Activated naive CD8-positive, alpha-beta T cell treated with anti-CD3 and anti-CD28 coated beads for 36 hours (primary cell): ENCODE measurements at places on chromosomes 1 and 21. TPM values are rescaled to one million over a fixed set of nuclear protein-coding genes. Genes with fewer than 3 reads are reported as not detected.

The NIBAN1 gene
- total RNA-seq = 8.1 TPM

DNA sequence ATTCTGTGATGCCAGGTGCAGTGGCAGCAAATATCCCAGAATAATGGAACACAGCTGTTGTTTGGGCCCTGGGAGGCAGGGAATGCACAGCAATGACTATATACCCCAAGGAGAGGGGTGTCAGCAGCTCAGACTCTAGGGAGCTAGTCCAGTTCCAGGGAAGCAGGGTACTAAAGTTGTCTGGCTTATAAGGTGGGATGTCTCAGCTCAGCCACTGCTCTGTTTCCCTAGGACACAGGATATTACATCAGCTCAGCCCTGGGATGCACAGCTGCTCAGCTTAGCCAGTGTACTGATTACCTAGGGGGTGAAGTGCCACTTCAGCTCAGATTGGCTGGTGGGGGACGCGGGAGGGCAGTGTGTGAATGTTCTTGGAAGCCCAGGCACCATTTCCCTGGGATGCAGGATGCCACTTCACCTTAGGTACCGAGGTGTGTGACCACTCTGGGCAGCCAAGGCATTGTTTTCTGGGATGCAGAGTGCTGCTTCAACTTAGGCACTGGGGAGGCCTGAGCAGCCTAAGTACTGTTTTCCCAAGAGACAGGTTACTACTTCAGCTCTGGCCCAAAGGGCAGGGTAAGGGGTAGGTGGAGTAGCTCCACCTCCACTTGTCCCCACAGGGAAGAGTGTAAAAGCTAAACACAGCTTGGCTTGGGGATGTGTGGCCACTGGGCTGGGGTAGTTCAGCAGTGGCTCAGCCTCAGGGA, 59.4 kb downstream of the DIPK1A start:
- H3K4me1 ChIP-seq = peaks cover 24% of the 10 kb centered on the region
- H3K27ac ChIP-seq = no peak overlapping the region
- DNase-seq = no peak

- H3K27ac ChIP-seq = no peak overlapping the region
- DNase-seq = no peak
- H3K27me3 ChIP-seq = no peaks in the 10 kb centered on the region
- H3K36me3 ChIP-seq = no peaks in the 10 kb centered on the region
These were observed 872 bp upstream of the PINK1 start for GRCh38 chr1:20632386-20632785.

DNA sequence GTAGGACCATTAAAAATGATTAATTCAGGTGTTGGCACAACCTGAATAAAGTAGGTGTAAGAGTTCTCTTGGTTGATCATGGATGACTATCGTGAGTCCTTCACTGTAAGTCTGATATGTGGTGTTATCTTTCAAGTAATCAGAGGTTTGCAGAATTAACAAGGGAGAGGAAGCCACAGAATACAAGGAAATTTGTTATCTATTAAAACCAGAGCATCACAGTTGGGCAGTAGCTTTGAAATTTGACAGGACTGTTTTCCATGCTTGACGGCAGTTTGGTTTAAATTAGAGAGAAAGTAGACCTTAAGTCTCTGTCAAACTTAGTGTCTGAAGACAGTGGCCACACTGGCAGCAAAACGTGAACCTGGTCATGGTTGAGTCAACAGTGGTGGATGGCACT, 139.5 kb upstream of the KCNK2 start:
- H3K4me3 ChIP-seq = no peak overlapping the region
- peaks cover 3% of the 10 kb centered on the region for H3K4me1 ChIP-seq
- no peaks in the 10 kb centered on the region for H3K36me3 ChIP-seq

- no peak overlapping the region for H3K4me3 ChIP-seq
- no peaks in the 10 kb centered on the region for H3K36me3 ChIP-seq
- no peak for DNase-seq
- peaks cover 15% of the 10 kb centered on the region for H3K27me3 ChIP-seq
- no peak overlapping the region for H3K27ac ChIP-seq
- no peaks in the 10 kb centered on the region for H3K4me1 ChIP-seq
These were observed 75.1 kb upstream of the NRIP1 start for GRCh38 chr21:15139898-15140297.

The AMPD1 gene
- total RNA-seq = not detected

DNA sequence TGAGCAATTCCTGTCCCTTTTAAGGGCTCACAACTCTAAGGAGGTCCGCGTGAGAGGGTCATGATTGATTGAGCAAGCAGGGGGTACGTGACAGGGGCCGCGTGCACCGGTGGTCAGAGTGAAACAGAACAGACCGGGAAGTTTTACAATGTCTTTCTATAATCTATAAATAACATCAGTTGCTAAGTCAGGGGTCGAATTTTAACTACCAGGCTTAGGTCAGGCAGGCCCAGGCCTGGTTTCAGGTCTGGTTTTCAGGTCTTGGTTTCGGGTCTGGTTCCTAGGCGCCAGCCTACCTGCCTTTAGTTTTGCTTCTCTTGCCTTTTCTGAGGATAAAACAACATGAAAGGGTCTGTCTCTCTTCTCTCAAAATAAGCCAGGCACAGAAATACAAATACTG, 476.0 kb upstream of the CAMK1G start:
- no peak for DNase-seq
- peaks cover 7% of the 10 kb centered on the region for H3K27me3 ChIP-seq
- no peak overlapping the region for H3K27ac ChIP-seq

- no peaks in the 10 kb centered on the region for H3K27me3 ChIP-seq
- no peaks in the 10 kb centered on the region for H3K4me1 ChIP-seq
- H3K27ac ChIP-seq = no peak overlapping the region
- no peak overlapping the region for H3K4me3 ChIP-seq
- DNase-seq = no peak
- H3K36me3 ChIP-seq = no peaks in the 10 kb centered on the region
These were observed 282.1 kb downstream of the RPS6KC1 start for GRCh38 chr1:213333121-213333520.

- H3K4me3 ChIP-seq = no peak overlapping the region
- no peak for DNase-seq
- H3K27me3 ChIP-seq = no peaks in the 10 kb centered on the region
- H3K4me1 ChIP-seq = peaks cover under 1% of the 10 kb centered on the region
- peaks cover 24% of the 10 kb centered on the region for H3K36me3 ChIP-seq
- H3K27ac ChIP-seq = no peak overlapping the region
These were observed 47.2 kb downstream of the TRIT1 start for GRCh38 chr1:39835935-39836594.

GRCh38 chr21:29786496-29787360, 153.1 kb downstream of the GRIK1 start:
- H3K27ac ChIP-seq = no peak overlapping the region
- H3K4me1 ChIP-seq = no peaks in the 10 kb centered on the region
- no peaks in the 10 kb centered on the region for H3K36me3 ChIP-seq
- H3K4me3 ChIP-seq = no peak overlapping the region
- peaks cover 18% of the 10 kb centered on the region for H3K27me3 ChIP-seq
- no peak for DNase-seq

DNA sequence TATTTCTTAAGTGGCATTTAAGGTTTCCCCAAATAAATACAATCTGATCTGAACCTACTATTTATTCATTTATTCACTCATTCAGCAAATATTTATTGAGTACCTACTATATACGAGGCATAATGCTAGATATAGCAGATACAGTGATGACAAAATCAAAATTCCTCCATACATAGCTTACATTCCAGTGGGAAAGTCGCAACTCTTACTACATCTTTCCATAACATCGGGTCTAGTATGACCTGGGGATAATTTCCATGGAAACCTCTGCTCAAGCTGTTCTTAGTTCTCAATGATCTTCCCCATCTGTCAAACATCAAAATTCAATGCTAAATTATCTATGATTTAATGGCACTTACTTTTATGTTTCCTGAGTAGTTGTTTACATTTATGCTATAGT, 70.8 kb upstream of the PRKACB start:
- H3K27me3 ChIP-seq = peaks cover 5% of the 10 kb centered on the region
- H3K4me3 ChIP-seq = no peak overlapping the region
- peaks cover 9% of the 10 kb centered on the region for H3K36me3 ChIP-seq
- peaks cover 12% of the 10 kb centered on the region for H3K4me1 ChIP-seq
- no peak for DNase-seq

- H3K27ac ChIP-seq = no peak overlapping the region
- H3K36me3 ChIP-seq = no peaks in the 10 kb centered on the region
- DNase-seq = no peak
- peaks cover 72% of the 10 kb centered on the region for H3K27me3 ChIP-seq
These were observed 153.0 kb upstream of the WNT4 start for GRCh38 chr1:22295856-22296255.

The RGS5 gene
- total RNA-seq = 4.0 TPM

DNA sequence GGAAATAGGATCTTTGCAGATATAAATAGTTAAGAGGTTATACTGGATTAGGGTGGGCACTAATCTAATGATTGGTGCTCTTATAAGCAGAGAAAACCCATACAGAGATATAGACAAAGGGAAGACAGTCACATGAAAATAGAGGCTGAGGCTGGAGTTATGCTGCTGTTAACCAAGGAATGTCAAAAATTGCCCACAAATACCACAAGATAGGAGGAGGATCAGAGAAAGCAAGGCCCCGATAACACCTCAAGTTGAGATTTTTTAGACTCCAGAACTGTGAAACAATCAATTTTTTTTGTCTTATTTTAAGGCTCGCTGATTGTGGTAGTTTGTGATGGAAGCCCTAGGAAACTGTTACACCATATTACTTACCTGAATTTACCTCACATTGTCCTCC, 513.2 kb downstream of the COL11A1 start:
- H3K27me3 ChIP-seq = no peaks in the 10 kb centered on the region
- DNase-seq = no peak
- no peaks in the 10 kb centered on the region for H3K36me3 ChIP-seq
- H3K4me3 ChIP-seq = no peak overlapping the region
- H3K4me1 ChIP-seq = no peaks in the 10 kb centered on the region

The LIPI gene
- total RNA-seq = not detected

DNA sequence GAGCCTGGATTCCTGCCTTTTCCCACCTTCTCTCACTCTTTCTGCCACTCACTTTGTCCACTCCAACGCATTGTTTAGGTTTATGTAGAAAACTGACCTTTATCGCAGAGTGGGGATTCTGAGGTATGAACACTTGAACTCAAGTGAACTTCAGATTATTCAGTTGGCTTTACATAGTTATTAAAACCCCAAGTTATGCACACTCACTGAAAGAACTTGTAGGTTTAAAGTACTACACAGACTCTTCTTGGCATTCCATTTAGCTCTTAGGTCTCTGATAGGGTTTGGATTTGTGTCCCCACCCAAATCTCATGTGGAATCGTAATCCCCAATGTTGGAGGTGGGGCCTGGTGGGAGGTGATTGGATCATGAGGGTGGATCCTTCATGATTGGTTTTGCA, 39.9 kb downstream of the RTCA start:
- H3K4me3 ChIP-seq = no peak overlapping the region
- no peak overlapping the region for H3K27ac ChIP-seq
- H3K4me1 ChIP-seq = no peaks in the 10 kb centered on the region
- H3K36me3 ChIP-seq = no peaks in the 10 kb centered on the region
- no peaks in the 10 kb centered on the region for H3K27me3 ChIP-seq

DNA sequence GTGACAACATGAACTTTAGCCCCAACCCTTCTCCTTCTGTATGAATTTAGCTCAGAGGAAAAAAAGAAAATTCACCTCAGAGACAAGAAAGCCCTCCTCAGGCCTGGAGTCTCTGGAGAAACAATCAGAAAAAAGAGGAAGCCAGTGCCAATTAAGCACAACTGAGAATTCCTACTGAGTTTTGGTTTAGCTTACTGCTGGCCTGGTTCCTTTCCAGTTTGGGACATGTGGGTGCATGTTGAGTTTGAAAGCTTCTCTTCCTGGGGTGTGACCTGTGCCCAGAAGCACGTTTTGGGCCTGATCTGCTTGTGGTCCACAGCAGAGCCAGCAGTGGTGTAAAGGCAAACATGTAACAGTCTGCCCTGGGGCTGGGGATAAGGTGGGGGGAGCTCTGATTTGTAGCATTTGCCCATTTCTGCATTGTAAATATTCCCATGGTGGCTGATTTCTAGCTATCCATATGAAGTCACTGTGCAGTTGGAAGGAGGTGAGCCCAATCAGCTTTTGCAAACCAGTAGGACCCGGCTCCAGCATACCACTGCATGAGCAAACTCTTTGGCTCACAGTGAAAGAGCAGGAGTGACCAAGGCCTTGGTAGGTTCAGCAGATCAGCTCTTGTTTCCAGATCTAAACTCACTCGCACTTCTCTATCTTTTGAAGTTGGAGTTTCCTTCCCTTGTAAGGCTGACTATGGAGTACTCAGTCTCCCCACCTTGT, 4.7 kb upstream of the THEM5 start:
- no peak overlapping the region for H3K4me3 ChIP-seq
- peaks cover 3% of the 10 kb centered on the region for H3K27me3 ChIP-seq
- no peak overlapping the region for H3K27ac ChIP-seq
- DNase-seq = no peak
- H3K36me3 ChIP-seq = no peaks in the 10 kb centered on the region
- H3K4me1 ChIP-seq = no peaks in the 10 kb centered on the region

DNA sequence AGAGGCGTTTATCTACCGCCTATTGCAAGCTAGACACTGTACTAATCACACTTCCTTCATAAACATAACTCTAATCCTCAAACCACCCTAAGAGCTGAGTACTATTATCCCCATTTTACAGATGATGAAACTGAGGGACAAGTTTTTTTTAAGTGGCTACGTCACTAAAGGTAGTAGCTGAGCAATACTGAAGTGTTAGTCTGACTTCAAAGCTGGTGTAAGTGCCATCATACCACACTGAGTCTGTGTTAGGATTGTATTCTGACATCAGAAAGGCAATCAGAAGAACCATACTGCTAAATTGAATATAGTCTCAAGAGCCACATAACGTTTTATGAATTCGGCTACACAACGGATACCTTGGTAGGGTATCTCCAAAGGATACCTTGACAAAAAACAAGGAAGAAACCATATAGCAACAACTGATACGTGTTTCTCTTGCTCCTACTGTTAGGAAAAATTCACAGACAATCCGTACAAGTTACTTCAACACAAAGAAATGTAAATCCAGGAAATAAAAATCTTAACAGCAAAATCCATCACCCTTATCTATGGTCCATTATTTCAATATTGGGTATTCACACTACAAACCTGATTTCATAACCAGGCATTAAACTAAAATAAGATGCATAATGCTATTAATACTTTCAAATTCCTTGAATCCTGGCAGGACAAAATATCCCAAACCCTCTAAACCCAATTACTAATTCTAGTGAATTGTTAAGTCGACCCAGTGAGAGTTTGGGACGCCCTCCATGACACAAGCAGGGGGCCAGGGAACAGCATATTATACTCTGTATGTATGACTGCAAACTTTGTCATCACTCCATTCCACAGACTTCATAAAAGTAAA, 1.6 kb downstream of the TP53BP2 start:
- peaks cover 37% of the 10 kb centered on the region for H3K4me1 ChIP-seq
- no peak for DNase-seq
- peaks cover 10% of the 10 kb centered on the region for H3K36me3 ChIP-seq
- H3K27ac ChIP-seq = peak overlapping the region; percentile 94

GRCh38 chr1:51945591-51945990, 44.9 kb downstream of the RAB3B start:
- DNase-seq = no peak
- peaks cover 4% of the 10 kb centered on the region for H3K27me3 ChIP-seq
- no peaks in the 10 kb centered on the region for H3K36me3 ChIP-seq
- H3K4me1 ChIP-seq = no peaks in the 10 kb centered on the region
- H3K4me3 ChIP-seq = no peak overlapping the region
- no peak overlapping the region for H3K27ac ChIP-seq

The TTF2 gene
- 124 TPM for total RNA-seq

The BCL10 gene
- 27.5 TPM for total RNA-seq
